ENCODE measurements at places on chromosomes 11 and 22. TPM values are rescaled to one million over a fixed set of nuclear protein-coding genes. Genes with fewer than 3 reads are reported as not detected.

The MTFP1 gene
- total RNA-seq: 6.6 TPM

The APIP gene
- 18.2 TPM for total RNA-seq

The SYCE3 gene
- not detected for total RNA-seq

The SSTR3 gene
- total RNA-seq: not detected

The RAB3IL1 gene
- total RNA-seq: 13.5 TPM

The CSNK1E gene
- total RNA-seq: 107 TPM

The CRYBB2 gene
- total RNA-seq: not detected

The ZNF280B gene
- 0.98 TPM for total RNA-seq

The EML3 gene
- total RNA-seq: 25.6 TPM

The DMC1 gene
- total RNA-seq: 12.1 TPM

The ADM2 gene
- 0.39 TPM for total RNA-seq

The NRIP3 gene
- total RNA-seq: 4.0 TPM

The P2RY6 gene
- total RNA-seq: not detected

The MRGPRE gene
- total RNA-seq: 0.73 TPM

The OR52A1 gene
- total RNA-seq: not detected

The PPP6R2 gene
- 48.7 TPM for total RNA-seq

The PDGFB gene
- not detected for total RNA-seq

The APOA1 gene
- not detected for total RNA-seq

The SHISAL1 gene
- total RNA-seq: 1.4 TPM

The TSSK2 gene
- total RNA-seq: not detected

The EMID1 gene
- not detected for total RNA-seq

The PICK1 gene
- 5.1 TPM for total RNA-seq

The ENTHD1 gene
- not detected for total RNA-seq

The TMEM191C gene
- total RNA-seq: 0.78 TPM

The OR4D6 gene
- not detected for total RNA-seq

The SPDYC gene
- not detected for total RNA-seq

The SLC2A11 gene
- total RNA-seq: 6.3 TPM

The CHADL gene
- 0.37 TPM for total RNA-seq

The LYVE1 gene
- 0.37 TPM for total RNA-seq

The ANGPTL5 gene
- 0.39 TPM for total RNA-seq

The RAG2 gene
- not detected for total RNA-seq

The AHNAK gene
- 800 TPM for total RNA-seq

The VPREB1 gene
- total RNA-seq: not detected

The SLN gene
- total RNA-seq: not detected

The XKR3 gene
- total RNA-seq: not detected

The ABCG4 gene
- total RNA-seq: under 0.01 TPM

The MPZL2 gene
- not detected for total RNA-seq

The LRRC75B gene
- 3.3 TPM for total RNA-seq

The OR52J3 gene
- total RNA-seq: not detected

The TBCEL gene
- 15.8 TPM for total RNA-seq

The APOBEC3B gene
- 3.9 TPM for total RNA-seq

The MS4A6A gene
- total RNA-seq: not detected

The USH1C gene
- not detected for total RNA-seq

The DSCAML1 gene
- total RNA-seq: not detected

The CEP126 gene
- 1.6 TPM for total RNA-seq

The FREY1 gene
- total RNA-seq: 2.3 TPM

The SLC17A6 gene
- not detected for total RNA-seq

The GLYAT gene
- total RNA-seq: not detected

The LDLRAD3 gene
- total RNA-seq: 11.5 TPM

The P2RX6 gene
- under 0.01 TPM for total RNA-seq

The PRODH gene
- 0.37 TPM for total RNA-seq

The GNAZ gene
- total RNA-seq: 3.1 TPM

The SYT13 gene
- total RNA-seq: not detected

The PIK3C2A gene
- total RNA-seq: 41.8 TPM

The UBQLNL gene
- not detected for total RNA-seq

The SLC22A6 gene
- not detected for total RNA-seq

The KCNJ5 gene
- total RNA-seq: not detected

The NXPE1 gene
- not detected for total RNA-seq

All from subcutaneous preadipocyte (primary cell).